ENCODE measurements at places on chromosomes 7 and 10.

DNA sequence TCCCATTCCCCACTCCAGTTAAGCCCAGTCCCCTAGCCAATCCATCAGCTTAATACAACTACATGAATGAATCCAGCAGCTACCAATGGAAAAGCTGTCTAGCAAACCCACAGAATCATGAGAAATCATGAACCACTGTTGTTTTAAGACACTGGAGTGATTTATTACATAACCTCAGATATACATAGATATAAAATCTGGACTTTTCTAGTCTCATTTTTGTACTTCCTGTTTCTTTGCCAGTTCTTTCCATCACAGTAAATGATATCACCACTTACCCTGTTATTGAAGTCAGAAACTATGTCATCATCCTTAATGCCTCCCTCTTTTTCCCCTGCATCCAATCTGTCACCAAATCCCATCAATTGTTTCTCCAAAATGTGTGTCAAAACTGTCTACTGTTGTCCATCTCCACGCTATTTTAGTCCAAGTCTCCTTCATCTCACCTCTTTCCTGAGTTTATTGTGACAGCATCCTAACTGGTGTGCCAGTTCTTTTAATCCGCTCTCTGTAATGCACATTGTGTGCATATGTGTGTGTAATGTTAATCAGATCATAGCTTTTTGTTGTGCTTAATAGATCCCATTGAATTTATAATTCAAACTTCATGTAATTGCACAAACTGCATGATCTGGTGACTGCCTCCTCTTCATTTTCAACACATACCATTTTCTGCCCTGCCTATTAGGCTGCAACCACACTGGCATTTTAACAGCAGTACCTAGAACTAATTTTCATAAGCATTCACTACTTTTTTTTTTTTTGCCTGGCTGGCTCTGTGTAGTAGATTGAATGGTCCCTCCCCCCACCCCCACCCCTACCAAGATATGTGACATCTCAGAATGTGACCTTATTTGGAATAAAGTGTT, 56.0 kb downstream of the MKLN1 start:
- DNase-seq = no peak

GRCh38 chr10:1406967-1407945, 330.1 kb downstream of the ADARB2 start:
- DNase-seq = no peak

DNA sequence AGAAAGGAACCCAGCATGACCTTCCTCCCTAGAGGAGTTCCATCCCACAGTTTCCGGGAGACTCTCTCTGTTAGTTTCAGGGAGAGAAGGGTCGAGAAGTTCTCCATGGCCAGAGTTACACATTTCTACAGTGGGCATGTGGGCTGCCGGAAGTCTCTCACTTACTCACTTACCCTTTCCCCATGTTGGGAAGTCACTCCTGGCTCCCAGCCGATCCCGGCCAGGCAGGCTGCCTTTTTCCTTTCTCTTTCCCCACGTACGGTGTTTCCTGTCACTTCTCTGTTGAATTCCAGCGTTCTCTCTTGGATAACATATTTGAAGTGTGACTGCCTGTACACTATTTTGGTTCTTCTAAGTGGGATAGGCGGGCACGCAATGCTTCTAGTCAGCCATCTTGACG, 3.5 kb downstream of the TEX36 start:
- DNase-seq = no peak

GRCh38 chr10:30804478-30805055, 175.0 kb upstream of the LYZL2 start:
- peak; percentile 63 for DNase-seq

DNA sequence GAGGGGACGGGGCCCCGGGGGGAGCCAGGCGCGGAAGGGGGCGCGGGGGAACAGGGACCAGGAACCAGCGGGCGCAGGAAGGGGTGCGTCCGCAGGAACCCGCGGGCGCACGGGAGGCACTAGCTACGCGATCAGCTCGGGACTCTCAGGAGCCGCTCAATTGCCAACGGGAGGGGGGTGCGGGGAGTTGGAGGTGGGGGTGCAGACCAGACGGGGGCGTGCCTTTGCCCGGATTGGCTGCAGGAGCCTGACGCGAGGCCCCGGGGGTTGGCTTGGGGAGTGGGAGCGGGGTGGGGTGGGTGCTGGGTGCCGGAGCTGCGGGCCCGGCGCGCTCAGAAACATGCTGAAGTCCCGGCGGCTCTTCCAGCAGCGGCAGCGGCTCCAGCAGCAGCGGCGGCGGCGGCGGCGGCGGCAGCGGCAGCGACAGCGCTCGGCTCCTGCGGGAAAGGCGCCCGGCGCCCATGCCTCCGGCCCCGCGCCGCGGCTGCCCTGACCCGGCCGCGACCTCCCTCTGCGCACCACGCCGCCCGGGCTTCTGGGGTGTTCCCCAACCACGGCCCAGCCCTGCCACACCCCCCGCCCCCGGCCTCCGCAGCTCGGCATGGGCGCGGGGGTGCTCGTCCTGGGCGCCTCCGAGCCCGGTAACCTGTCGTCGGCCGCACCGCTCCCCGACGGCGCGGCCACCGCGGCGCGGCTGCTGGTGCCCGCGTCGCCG, at the start of gene ADRB1:
Gene ADRB1, plus strand, starts transcription at position 335 of the 715 bp plus-strand sequence. Its CDS starts 267 bp downstream, at position 602.
- DNase-seq = peak; percentile 95

DNA sequence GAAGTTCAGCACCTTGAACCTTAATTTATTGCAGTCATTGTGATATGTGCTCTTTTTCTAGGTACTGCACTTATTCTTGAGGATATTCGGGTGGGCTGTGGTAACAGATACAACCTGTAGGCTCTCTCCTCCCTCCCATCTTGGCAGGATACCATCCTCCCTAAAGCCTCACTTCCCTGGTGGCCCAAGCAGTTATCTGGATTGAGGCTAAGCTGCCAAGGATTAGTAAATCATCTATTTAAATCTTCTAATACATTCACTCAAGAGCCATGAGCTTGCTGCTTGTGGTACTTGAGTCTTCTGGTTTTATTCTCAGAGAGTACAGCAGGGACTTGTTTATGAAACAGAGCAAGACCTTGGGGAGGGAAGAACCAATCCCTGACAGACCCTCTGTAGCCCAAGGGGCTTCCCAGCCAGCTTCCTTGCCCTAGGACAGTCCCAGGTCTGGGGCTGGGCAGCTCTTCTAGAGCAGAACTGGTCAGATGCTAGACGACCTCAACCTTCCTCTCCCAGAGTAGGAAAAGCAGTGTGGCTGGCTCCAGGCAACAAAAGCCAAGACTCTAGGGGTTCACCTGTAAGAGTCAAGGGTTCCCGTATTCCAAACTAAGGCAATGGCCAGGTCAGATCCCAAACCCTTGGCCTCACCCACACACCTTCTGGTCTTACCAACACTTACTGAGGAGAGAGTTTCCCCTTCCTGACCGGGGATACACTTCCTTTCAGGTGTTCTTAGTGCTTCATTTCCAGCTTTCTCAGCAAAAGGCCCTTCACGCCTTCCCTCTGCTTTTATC, 21.3 kb downstream of the WNT8B start:
- DNase-seq = no peak

DNA sequence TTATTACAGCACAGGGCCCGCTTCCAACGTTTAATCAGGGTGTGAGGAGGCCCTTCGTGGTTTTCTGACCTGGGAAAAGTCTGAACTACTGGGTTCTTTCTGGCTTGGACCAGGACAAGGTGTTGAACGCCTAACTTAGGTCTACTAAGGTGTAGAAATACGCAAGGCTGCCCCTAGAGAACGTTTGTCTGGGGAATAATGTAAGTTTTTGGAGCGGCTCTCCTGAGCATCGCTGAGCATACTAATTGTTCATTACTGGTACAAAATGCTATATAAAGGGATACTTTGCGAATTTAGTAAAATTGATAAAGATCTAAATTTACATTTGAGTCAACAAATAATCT, 32.4 kb upstream of the TOMM7 start:
- no peak for DNase-seq

DNA sequence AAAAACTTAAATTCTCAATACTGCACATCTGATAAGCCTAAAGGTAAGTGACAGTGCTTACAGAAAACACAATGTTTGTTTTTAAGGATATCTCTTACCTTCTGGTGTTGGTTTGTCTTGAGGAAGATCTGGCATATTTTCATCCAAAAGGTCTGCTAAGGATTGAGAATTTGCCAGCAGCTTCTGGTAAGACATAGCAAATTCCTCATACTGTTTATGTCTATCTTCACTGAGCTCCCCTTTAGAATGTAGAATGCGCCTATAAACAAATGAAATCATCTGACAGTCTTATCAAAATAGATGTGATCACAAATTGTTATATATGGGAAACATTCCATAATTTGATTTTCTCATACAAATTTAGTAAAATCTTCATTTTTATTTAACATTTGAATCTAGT, 28.7 kb downstream of the UPF2 start:
- DNase-seq = no peak

- no peak for DNase-seq
These were observed 73.2 kb downstream of the CABCOCO1 start for GRCh38 chr10:61735882-61736281.

GRCh38 chr7:26603631-26604030, 260.8 kb downstream of the SKAP2 start:
- DNase-seq = no peak

DNA sequence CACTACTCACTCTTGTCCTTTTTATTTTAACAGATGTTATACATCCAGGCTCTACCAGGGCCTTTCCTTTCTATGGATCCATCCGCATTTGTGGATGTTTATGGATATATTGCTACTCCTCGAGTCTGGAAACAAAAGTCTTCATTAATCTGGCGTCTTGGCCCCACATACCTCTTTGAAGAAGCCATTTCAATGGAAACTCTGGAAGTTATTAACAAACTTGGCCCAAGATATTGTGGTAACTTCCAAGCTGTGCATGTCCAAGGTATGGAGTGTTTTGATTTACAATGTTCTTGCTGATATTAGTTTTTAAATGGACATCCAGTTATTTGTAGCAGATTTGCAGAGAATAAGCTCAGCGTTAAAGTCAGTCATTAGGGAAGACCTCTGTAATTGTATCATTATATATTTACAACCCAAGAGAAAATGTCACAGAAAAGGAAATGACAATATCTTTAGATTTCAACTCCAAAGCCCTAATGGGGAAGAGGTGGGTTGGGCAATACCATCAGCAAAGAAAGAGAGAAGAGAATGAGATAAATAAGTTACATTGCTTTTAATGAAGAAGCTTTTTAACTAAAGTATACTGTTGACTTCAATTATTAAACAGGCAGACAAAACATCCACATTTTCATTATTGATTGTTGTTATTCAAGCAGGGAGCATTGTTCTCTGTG, 102.1 kb downstream of the WDFY4 start:
- DNase-seq = no peak

DNA sequence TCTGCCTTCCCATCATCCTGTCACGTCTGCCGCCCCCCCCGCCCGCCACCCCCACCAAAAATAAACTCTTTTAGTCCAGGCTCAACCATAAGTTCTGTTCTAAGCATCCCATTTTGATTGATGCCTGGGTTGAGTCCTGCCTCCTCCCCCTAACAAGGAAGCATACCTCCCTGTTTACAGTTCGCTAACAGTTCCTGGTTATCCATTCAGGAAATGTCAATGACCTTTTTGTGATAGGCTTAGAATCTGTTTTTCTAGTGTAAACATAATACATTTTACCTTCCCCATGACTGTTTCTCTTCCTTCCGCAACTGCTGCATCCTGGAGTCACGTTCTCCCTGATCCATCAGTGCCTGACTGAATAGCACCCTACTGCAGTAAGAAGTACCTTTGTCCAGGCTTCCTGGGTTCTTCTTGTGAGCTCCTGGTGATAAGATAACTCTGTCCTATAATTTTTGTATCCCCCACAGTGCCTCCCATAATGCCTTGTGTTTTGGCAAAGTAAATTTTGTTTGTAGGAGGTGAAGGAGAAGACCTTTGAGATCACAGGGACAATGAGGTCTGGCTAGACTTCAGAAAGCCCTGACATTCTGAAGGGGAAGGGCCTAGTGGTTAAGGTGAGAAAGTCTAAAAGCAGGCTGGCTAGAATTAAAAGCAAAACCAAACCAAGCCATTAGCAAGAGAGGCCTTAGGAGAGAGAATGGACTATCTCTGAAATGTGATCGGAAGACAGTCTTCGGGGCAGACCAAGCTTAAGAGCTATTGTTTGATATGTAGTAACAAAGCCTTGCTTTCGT, 7.3 kb downstream of the AGFG2 start:
- DNase-seq = no peak

- no peak for DNase-seq
These were observed 418.2 kb upstream of the AKR1E2 start for GRCh38 chr10:4407783-4408182.

DNA sequence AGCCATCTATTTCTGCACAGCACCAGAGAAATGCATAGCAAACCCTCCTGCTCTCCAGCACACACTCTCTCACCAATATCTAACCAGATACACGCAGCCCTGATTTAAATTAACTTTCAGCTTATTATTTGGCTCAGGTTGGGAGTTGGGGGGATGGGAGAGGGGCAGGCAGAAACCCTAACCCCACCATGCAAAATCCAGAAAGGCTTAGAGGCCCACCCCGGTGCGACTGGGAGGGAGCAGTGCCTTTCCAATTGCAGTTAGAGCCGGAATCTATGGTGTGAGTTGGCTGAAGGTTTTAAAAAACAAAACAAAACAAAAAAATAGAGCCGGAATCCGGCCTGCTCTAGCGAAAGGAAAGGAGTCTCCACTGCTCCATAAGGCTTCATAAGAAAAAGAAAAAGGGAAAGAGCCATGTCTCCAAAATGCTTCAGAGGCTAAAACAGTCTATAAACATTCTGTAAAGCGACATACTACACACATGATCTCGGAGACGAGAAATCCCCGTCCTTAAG, 2.9 kb downstream of the IGF2BP3 start:
- DNase-seq = no peak

DNA sequence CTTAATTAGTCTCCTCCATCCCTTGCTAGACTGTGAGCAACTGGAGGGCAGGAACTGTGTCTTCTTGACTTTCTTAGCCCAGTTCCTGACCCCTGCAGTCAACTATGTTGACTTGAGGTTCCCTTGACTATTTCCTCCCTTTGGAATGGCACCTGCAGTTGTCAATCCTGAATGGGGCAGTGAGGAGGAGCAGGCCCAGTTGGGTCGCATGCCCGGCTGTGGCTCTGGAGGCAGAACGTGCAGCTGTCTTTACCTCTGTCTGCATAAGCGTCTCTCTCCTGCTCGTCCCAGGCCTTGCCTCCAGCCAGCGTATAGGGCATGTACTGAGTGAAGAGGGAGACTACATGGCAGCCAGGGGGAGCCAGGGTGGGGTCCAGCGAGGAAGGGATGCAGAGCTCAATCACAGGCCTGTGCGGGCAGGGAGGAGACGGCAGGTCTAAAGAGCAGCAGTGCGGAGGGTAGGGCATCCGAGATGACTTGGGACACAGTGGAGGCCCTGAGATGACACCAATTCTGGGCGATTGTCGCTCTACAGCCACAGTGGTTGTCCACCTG, 26.8 kb downstream of the PYROXD2 start:
- no peak for DNase-seq

- DNase-seq = no peak
These were observed 250.0 kb downstream of the BMPER start for GRCh38 chr7:34155220-34155908.

GRCh38 chr7:75055830-75056772, 17.5 kb downstream of the RCC1L start:
- no peak for DNase-seq

- DNase-seq = peak; percentile 82
These were observed 21.0 kb downstream of the LRRC17 start for GRCh38 chr7:102933763-102934162.

DNA sequence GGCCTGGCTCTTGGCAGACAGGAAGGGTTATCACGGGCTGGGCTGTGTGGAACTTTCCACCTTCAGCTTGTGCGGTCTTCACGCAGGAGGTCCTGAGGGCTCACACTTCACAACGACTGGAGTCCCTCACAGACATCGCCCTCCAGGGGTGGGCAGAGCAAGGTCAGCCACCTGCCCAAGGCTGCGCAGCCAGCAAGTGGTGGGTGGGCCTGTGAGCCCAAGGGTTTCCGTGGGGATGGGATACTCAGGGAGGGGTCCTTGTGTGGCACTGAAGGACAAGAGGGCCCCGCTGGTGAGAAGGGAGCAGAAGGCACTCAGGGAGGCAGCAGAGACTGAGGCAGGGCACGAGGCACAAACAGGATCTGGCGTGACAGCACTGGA, 22.0 kb downstream of the PDIA4 start:
- DNase-seq = peak; percentile 29

Measured in Right ventricle myocardium superior (tissue), 1 donor.